Nucleus accumbens (tissue), 56 donors: ENCODE measurements at places on chromosomes 1 and 21.

GRCh38 chr1:46580140-46580903, 23.7 kb downstream of the MKNK1 start:
- DNase-seq, result no peak

GRCh38 chr1:76257823-76258222, 183.3 kb downstream of the ST6GALNAC3 start:
- no peak for DNase-seq

- no peak for DNase-seq
These were observed 5.6 kb upstream of the RPTN start for GRCh38 chr1:152164517-152165136.

DNA sequence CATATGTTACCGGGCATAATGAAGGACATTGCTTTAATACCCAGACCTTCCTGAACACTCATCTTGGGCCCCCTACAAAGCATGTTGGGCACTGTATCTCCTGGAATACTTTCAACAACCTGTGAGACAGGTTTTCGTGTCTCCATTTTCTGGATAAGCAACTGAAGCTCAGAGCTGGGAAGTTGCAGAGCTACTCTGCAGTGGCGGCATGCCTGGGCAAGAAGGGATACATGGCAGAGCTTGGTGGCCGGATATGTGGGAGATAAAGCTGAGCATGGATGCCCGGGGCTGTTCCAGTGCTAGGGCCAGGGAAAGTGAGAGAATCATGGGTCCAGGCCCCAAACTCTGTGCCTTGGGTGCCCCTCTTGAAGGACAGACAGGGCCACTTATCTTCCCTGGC, 71.6 kb upstream of the KCND3 start:
- no peak for DNase-seq

DNA sequence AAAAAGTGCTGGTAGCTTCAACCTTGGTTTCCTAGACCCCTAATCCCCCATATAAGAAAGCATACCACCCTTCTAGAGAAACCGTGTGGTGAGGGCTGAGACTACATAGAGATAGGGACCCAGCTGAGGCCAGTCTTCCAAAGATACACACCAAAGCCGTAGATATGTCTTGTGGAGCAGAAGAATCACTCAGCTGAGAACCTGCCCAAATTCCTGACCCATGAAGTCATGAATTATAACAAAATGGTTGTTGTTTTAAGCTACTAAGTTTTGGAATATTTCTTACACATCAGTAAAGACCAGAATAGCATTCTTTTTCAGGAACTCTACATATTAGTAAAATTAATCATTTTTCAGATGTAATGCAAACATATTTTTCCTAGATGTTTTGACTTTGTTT, 3.3 kb upstream of the SNRPE start:
- no peak for DNase-seq

DNA sequence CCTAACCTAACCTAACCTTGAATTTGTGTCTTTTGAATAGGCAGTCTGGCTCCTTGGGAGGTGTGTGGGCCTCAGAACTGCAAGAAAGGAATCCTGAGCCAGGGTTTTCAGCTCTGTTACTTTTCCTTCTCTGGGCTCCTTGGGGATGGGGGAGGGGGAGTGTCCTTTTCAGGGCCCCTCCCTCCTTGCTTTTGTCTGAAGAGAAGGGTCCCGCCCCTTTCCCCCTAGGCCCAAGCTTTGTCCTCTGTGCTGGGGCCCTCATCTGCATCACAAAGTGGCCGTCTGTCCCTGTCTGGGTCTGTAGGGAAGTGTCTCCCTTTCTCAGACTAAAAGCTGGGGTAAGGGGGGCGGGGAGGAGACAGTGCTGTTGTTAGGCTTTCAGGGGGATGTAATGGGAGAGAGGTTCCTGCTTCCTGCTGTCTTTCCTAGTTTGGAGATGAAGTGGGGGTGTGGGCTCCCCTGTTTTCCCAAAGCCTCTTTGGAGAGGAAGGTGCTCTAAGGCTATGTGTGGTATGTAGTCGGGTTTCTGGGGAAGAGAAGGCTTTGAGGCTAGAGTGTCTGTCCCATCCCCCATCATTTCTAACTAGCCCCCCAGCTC, 3.1 kb downstream of the AGO1 start:
- DNase-seq, result no peak

- no peak for DNase-seq
These were observed 6.5 kb downstream of the INSRR start for GRCh38 chr1:156852418-156852874.

DNA sequence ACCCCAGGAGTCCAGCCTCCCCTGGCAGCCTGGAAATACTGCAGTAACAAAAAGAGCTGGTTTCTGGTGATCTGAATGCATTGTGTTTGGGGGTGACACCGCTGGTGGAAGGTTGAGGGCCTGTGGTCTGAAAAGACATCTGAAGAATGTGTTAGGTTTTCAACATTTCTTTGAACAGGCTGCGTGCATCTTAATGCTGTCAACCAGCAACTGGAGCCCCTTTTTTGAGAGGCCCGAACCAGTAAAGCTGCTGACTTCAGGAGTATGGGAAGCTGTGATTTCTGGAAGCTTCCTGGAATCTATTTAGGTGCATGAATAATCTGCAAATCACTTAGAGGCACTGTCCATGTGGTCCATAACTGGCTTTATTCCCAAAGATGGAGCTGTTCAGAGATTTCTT, 17.0 kb downstream of the ATP5PO start:
- no peak for DNase-seq

- DNase-seq, result no peak
These were observed 10.7 kb downstream of the NKAIN1 start for GRCh38 chr1:31228986-31229385.

- DNase-seq, result no peak
These were observed 15.8 kb downstream of the PROK1 start for GRCh38 chr1:110466646-110467280.

GRCh38 chr21:15741510-15741909, 11.7 kb downstream of the USP25 start:
- DNase-seq, result no peak

DNA sequence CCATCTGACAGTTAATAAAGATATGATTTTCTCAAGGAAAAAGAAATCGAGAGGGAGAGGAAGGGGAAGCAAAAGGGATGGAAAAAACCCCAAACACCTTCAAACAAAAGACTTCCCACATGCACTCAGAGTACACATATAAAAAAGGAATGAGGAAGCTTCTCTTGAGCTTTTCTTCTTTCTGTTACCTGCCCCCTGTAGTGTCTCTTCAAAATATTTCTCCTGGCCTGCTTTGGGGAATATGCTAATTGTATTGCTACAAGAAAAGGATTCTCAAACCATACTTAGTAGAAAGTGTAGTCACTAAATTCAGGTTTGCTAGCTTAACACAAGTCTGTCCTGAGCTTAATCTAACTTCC, 58.7 kb downstream of the KIF14 start:
- no peak for DNase-seq

- DNase-seq, result no peak
These were observed 2.4 kb downstream of the SSBP3 start for GRCh38 chr1:54403808-54404261.

- DNase-seq, result no peak
These were observed 413.0 kb upstream of the ESRRG start for GRCh38 chr1:217135987-217136894.

DNA sequence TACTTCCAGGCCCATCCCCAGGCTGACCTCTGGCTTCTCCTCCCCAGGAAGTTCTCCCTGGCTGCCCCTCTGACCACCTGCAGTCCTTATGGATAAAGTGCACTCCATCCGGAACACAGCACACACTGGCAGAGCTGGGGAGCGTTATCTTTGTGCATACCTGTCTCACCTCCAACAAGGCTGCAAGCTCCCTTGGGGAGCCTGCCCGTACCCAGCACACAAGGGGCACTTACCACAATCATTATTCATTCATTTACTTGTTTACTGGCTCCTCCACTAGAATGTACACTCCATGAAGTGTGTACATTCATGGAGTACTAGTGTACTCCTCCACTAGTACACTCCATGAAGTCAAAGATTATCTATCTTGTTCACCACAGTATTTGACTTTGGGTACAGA, 30.3 kb downstream of the GLIS1 start:
- no peak for DNase-seq
